ENCODE measurements at places on chromosomes 1 and 21. TPM values are rescaled to one million over a fixed set of nuclear protein-coding genes. Genes with fewer than 3 reads are reported as not detected.

GUCA2B gene
- not detected for total RNA-seq

TMEM200B gene
- total RNA-seq, result 30.0 TPM

GPR25 gene
- total RNA-seq, result not detected

RBM11 gene
- 2.3 TPM for total RNA-seq

DNA sequence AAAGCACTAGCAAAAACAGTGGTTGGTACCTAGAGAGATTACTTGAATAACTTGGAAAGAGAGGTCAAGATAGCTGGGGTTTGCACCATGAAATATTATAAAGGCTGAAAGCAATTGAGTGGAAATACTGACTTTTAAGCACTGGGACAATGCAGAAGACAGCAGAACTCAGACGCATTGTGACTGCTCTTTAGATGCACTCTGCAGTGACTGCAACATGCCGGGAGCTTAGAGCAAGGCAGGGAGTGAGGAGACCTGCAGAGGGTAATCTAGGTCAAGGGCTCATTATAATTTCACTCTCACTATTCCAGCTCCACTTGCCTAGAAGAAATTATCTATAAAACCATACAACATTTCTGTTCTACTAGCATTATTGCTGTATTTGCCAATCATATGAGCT lies 36.6 kb downstream of the OLFM3 start:
- H3K27ac ChIP-seq, result no peak overlapping the region
- H3K36me3 ChIP-seq, result no peaks in the 10 kb centered on the region
- H3K27me3 ChIP-seq, result no peaks in the 10 kb centered on the region
- no peak overlapping the region for H3K4me3 ChIP-seq
- no peak for DNase-seq

DNA sequence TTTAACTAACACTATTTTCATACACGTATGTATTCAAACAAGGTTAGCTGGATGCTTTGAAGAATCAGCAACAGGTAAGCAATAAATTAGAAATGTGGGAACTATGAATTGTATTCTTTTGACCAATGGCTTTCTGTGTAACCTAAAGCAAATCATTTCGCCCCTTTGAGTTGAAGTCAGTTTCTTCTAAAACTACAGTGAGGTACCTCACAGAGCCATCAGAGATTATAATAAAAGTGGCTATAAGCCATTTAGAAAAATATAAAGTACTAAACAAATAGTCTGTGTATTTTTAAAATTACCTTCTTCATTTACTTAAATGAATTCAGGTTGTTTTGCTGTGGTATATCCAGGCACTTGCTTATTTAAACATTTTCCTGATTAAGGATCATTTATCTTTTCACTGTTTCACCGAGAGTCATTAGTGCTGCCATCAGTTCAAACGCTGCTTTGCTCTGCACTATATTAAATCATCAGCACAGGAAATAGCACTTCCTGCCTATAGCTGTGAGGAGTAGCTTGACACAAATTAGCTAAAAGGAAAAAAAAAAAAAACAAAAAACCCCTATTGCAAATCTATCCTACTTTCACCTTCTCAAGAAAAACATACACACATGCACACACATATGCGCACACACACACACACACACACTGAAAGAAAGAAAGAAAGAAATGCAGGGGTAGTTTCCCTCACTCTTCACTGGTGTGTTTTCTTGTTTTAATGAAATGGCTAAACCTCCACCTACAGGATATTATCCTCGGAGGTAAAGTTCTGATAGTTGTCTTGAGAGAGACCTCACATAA lies 39.8 kb upstream of the C1orf105 start:
- H3K4me1 ChIP-seq, result no peaks in the 10 kb centered on the region
- no peaks in the 10 kb centered on the region for H3K36me3 ChIP-seq
- no peak for DNase-seq
- no peak overlapping the region for H3K27ac ChIP-seq

DNA sequence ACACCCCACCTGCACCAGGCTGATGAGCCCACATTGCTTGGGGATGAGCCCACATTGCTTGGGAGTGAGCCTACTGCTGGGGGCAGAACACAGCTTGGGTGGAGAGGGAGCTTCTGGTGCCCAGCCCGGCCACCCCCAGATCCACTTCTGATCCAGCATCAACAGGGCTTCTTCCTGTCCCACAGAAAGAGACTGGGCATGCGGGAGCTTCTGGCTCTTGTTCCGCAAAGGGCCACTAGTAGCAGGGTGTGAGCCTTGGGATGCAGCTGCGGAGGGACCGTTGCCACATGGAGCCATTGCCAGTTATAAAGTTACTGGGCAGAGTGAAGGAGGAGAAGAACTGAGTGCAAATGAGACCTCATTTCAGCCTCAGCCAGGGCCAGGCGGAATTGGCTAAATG lies 36.3 kb downstream of the PKP1 start:
- H3K36me3 ChIP-seq, result no peaks in the 10 kb centered on the region
- DNase-seq, result peak; percentile 25
- H3K27me3 ChIP-seq, result no peaks in the 10 kb centered on the region
- H3K4me3 ChIP-seq, result no peak overlapping the region
- H3K27ac ChIP-seq, result no peak overlapping the region
